ENCODE measurements at places on chromosomes 13 and 19. TPM values are rescaled to one million over a fixed set of nuclear protein-coding genes. Genes with fewer than 3 reads are reported as not detected.

KL gene
- polyA plus RNA-seq: 3.9 TPM

CNMD gene
- 0.43 TPM for polyA plus RNA-seq

SPACA4 gene
- polyA plus RNA-seq: 4.2 TPM

S1PR4 gene
- 0.55 TPM for polyA plus RNA-seq

TNFSF9 gene
- polyA plus RNA-seq: 0.19 TPM

GPC6 gene
- 26.7 TPM for polyA plus RNA-seq

SIGLEC7 gene
- polyA plus RNA-seq: 1.8 TPM

Data from large intestine (tissue), 12 donors.